AG04449 (cell line): ENCODE measurements at places on chromosomes 13 and 19.

- DNase-seq: no peak
Measured at GRCh38 chr13:53878861-53879260, 850.2 kb downstream of the OLFM4 start.

DNA sequence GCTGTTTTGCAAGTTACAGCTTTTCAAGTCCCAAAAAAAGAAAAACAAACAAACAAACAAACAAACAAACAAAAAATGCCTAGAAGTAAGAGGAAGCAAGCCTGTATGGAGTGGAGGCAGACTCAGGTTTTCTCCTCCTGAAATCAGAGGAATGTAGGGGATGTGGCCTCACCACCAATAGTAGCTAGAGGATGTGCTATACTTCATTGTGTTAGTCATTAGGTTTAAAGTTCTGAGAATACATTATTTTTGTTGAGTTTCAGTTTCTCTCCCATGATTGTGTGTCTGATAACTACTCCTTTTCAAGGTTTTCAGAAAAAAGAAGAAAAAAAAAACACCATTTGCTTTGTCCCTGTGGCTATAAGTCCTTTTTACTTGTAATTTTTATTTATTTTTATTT is 524.5 kb downstream of the GPC6 start:
- DNase-seq: no peak

GRCh38 chr13:23793711-23794110 is 95.5 kb downstream of the MIPEP start:
- DNase-seq: no peak

DNA sequence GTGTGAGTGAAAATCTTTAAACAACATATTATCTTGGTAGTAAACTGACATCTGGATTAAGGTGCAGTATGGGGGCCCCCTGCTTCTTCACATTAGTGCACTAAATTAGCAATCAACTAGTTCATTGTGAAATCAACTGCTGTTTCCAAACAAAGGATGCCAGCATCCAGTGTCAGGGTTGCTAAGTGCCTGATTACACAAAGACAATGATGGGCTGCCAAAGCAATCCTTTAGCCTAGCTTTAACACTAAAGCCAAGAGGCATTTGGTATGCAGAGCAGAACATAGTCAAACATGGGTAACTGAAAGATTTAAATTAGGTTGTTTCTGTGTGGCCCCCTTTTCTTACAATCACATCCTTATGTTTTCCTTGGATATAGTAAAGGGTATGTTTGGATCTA is 543.1 kb upstream of the SLITRK5 start:
- DNase-seq: no peak

GRCh38 chr13:76129305-76130000 is 493.3 kb downstream of the LMO7 start:
- no peak for DNase-seq

- DNase-seq: no peak
Measured at GRCh38 chr13:114134111-114134943, 1.9 kb upstream of the RASA3 start.

- DNase-seq: no peak
Measured at GRCh38 chr13:42740753-42741152, 40.6 kb upstream of the FAM216B start.

- no peak for DNase-seq
Measured at GRCh38 chr19:10361569-10362011, 18.8 kb downstream of the TYK2 start.

DNA sequence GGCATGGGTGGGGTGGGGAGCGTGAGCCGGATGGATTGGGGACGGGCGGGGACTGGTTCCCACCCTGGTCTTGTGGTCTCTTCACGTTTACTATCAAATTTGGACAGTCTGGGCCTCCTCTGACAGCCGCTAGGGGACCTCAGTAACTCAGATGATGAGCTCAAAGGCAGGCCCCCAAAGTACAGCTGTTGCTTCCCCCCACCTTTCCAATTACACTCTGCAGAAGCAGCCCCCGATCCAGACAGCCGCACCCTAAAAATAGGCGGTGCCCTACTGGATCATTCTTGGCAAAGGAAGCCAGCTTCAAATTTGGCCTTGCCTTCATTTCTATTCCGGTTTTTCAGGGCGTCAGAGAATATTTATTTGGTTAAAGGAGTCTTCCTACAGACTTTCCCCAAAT is 1.9 kb upstream of the FOXO1 start:
- DNase-seq: no peak

- no peak for DNase-seq
Measured at GRCh38 chr19:52297601-52298364, 814 bp downstream of the ZNF480 start.

GRCh38 chr13:109792416-109793059 is 6.2 kb upstream of the IRS2 start:
- DNase-seq: no peak

- peak; percentile 36 for DNase-seq
Measured at GRCh38 chr19:11378319-11379189, 4.1 kb downstream of the SWSAP1 start.

GRCh38 chr13:107035778-107036177 is 467.8 kb upstream of the ARGLU1 start:
- DNase-seq: no peak

GRCh38 chr19:31299665-31300064 is 49.6 kb downstream of the TSHZ3 start:
- DNase-seq: no peak

GRCh38 chr19:35066691-35067563 is 25.4 kb downstream of the HPN start:
- no peak for DNase-seq

DNA sequence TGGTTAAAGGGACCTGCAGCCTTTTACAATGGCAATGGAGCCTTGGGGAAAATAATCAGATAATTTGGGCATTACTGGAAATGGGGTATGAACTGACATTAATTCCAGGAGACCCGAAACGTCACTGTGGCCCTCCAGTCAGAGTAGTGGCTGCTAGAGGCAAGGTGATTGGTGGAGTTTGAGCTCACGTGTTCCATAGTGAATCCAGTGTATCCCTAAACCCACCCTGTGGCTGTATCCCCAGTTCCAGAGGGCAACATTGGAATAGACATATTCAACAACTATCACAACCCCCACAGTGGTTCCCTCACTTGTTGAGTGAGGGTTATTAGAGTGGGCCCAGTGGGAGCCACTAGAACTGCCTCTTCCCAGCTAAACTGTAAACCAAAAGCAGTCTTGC is 3.3 kb upstream of the LILRA2 start:
- no peak for DNase-seq

DNA sequence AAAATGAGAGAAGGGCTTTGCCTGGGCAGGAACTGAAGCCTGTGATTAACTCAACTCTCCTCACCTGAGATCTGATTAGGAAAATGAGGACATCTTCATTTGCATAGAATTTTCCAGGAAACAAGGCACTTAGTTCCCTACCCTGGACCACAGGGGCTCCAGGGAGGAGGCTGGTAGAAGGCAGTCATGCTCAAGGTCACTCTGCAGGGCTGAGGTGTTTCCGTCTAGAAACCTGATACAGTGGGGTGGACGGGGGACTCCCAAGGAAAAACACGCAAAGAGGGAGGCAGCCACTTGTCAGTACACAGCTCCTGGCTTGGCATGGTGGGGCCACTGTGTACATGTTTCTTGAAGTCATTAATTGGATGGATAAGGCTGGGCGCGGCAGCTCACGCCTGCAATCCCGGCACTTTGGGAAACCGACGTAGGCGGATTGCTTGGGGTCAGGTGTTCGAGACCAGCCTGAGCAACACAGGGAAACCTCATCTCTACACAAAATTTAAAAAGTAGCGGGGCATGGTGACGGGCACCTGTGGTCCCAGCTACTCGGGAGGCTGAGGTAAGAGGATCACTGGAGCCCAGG is 6.0 kb downstream of the KLK14 start:
- DNase-seq: no peak

- no peak for DNase-seq
Measured at GRCh38 chr19:41688098-41688497, at the start of gene CEACAM7. Gene CEACAM7 (minus strand): TSS chr19:41688270. CDS start chr19:41688165, 105 bp downstream.

DNA sequence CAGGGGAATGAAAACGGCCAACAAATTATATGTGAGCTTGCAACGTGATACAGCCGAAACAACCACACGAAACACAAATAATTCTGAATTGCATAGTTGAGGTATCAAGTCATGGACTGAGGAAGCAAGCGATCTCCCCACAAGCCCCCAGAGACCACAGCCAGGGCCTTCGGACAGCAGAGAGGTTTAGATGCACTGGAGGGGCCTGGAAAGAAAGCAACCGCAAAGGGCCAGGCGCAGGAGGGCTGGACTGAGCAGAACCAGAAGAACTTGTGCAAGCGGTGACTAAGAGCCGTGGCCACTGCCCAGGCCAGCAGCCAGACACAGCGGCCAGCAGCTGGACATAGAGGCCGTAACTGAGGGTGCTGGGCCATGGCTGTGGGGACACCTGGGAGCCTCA is 131.4 kb downstream of the TNFRSF19 start:
- no peak for DNase-seq

GRCh38 chr19:7767487-7767886 is 4.4 kb downstream of the CLEC4M start:
- no peak for DNase-seq

DNA sequence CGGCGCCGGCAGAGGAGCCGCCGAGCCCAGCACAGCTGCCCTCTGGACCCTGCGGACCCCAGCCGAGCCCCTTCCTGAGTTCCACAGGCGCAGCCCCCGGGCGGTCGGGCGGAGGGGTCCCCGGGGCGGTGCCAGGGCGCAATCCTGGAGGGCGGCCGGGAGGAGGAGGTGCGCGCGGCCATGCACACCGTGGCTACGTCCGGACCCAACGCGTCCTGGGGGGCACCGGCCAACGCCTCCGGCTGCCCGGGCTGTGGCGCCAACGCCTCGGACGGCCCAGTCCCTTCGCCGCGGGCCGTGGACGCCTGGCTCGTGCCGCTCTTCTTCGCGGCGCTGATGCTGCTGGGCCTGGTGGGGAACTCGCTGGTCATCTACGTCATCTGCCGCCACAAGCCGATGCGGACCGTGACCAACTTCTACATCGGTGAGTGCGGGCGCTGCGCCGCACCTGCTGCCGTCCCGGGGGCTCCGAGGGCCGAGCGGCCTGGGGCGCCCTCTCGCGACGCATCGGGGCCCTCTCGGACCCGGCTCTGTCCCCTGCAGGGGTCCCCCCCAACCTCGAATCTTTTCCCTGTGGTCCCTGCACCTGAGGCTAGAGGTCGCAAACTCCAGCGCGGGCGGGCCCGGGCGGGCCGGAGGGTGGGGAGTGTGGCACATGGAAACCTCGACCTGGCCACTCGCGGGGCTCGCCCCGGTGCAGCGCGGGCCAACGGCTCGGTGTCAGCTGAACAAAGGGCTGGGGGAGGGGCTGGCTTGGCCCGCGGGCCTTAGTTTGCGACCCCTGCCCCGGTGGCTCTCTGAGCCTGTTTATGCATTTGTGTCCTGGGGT is at the start of gene KISS1R:
TSS of gene KISS1R (plus strand) at position 11 of the 829 bp plus-strand sequence. CDS start at position 181, 170 bp downstream.
- no peak for DNase-seq
